Effector CD4-positive, alpha-beta T cell (primary cell): ENCODE measurements at places on chromosomes 2 and 18.

- DNase-seq = no peak
Measured at GRCh38 chr2:21041943-21042707, 1.7 kb downstream of the APOB start.

DNA sequence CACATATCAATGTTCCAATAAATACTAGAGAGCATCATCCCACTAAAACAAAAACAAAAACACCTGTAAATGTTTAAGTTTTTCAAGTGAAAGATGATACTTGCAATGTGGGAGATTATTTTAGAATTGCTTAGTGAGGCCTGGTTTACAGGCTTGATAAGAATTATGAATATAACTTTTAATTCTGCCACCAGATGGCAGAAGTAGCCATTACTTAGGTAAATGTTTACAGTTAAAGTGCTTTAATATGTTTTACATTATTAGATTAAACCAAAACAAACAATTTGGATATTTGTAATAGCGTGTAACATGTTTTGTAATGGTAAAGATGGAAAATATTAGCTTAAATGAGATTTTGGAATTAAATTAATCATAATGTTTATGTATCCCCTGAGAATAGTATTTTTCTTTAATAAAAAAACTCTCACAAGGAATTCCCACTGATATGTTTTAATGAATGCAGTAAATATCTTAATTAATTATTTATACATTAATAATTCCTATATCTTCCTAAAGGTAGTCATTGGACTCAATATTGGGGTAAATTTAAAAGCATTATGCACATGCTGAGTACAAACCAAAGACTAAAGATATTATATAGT lies 522.0 kb downstream of the SPAG16 start:
- DNase-seq = no peak

DNA sequence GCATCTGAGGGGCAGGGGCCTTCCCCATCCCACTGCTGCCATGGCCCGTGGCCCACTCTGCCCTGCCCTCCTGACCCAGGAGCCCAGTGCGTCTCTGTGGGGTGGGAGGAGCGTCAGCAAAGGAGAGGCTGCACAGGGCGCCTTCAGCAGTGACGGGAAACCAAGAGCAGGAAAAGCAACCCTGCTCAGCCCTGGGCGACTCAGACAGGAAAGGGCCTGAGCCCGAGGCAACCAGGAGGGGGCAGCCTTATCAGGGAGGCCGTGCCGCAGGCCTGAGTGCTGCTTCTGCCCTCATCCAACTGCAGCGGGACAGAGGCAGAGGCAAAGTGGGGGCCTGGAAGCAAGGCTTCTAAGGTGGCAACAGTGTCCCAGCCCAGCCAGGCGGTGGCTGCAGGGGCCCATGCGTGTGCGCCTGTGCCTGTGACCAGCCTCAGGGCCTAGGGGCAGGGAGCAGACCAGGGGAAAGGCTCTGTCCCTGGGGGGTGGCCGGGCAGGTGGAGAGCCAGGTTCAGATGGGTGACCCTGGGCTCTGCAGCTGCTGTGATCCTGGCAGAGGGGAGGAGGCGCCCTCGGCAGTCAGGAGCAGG lies 23.3 kb upstream of the ALPI start:
- DNase-seq = no peak

- DNase-seq = no peak
Measured at GRCh38 chr2:85340034-85340892, 12.5 kb upstream of the TGOLN2 start.

GRCh38 chr2:202548240-202548639 lies 86.5 kb upstream of the FAM117B start:
- no peak for DNase-seq

DNA sequence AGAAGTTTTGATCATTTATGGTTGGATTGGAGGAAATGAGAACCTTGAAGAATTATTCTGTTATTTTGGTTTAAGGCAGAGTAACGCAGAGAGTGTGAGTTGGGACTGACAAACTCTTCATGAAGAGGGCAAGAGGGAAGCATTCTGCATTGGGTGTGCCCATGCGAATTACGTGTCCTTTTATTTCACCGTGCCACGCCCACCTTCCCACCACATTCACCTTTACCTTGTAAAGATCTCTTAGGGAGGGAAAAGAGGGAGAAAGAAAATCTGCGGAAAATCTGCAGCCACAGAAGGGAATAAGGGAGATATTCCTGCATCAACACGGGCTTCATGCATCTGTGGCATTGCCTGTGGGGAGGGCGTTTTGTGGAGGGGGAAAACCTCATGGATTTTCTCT lies 31.8 kb downstream of the SLC9A4 start:
- DNase-seq = no peak

GRCh38 chr2:239099474-239099873 lies 251.6 kb downstream of the TWIST2 start:
- DNase-seq = no peak

DNA sequence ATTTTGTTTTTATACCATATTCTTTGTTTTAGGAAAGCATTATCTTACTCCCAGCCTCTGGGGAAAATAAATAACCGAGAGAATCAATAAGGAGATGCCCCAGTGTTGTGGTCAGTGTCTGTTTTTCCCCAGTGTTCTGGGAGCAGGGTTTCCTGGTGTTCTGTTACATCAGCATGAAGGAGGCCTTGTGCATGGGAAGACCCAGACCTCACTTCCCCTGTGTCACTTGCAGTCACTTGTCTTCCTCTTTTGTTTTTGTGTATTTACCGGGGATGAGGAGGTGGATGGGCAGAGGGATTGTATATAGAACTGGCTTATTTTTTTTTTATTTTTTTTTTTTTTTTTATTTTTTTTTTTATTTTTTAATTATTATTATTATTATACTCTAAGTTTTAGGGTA lies 45.0 kb upstream of the MGAT5 start:
- no peak for DNase-seq

- DNase-seq = no peak
Measured at GRCh38 chr2:25279091-25279651, 62.6 kb downstream of the DNMT3A start.

- no peak for DNase-seq
Measured at GRCh38 chr2:144084114-144084661, 435.7 kb downstream of the ZEB2 start.

DNA sequence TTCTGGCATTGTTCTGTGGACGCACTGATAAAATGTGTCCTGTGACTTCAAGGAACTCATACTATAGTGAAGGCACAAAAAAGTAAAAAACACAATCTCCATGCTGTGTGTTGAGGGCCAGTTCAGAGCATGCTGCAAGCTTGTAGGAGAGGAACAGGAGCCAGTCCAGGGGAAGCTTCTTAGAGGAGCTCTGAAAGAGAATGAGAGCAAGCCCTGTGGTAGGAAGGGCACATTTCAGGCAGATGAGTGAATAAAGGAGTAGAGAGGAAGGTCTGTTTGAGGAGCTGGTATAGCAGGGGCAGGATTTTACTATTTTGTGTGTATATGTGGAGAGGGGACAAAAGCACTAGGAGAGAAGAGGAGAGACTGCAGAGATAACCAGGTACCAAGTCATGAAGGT lies 478.3 kb downstream of the ZEB2 start:
- no peak for DNase-seq

DNA sequence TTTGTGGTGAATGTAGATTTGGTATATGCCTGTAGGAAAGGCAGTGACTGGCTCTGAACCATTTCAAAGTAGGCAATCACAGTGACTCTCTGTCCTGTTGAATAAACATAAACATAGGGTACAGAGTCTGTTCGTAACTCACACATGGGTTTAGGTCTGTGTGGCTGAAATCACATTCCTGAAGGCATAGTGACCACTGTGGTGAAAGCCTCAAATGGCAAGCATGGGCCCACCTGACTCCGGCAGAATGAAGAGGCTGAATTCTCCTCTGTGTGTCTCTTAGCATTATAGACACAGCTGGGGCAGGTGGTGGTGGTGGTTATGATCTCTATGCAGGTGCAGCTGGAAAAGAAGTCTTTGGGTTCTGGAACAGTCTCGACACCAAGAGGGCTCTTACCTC lies 61.2 kb downstream of the ITGA6 start:
- DNase-seq = no peak

GRCh38 chr2:233354971-233355574 lies 779 bp downstream of the DGKD start:
- no peak for DNase-seq

DNA sequence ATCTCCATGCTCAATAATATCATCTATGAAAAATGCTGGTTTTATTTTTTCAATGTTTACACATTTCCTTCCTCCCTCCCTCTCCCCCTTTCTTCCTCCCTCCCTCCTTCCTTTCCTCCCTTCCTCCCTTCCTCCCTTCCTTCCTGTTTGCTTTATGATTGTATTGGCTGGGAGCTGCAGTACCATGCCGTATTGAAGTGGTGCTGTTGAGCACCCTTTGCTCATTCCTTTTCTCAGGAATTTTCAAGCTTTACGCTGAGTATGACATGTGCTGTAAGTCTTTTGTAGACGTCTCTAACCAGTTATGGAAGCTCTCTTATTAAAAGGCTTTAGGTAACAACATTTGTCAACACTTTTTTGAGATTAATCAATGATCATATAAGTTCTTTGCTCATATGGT lies 100.4 kb downstream of the SNTG2 start:
- DNase-seq = no peak

DNA sequence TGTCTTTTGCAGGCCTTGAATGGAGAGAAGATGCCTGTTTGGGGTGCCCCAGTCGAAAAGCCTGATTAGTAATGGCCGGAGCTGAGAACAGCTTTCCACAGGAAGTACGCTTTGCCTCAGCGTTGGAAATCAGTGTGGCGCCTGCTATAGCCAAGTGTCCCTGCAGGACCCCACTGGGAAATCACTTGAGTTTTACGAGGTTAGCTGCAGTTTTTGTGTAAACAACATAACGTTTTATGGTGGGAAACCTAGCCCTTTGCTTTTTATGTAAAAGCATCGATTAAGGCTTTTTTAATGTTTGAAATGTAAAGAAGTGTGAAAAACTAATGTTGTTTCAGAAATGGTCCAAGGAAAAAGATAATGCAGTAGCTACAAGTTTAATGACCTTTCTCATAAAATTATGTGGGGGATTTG lies 234.2 kb downstream of the TTC32 start:
- no peak for DNase-seq

- no peak for DNase-seq
Measured at GRCh38 chr2:24432121-24432520, 58.9 kb upstream of the NCOA1 start.

DNA sequence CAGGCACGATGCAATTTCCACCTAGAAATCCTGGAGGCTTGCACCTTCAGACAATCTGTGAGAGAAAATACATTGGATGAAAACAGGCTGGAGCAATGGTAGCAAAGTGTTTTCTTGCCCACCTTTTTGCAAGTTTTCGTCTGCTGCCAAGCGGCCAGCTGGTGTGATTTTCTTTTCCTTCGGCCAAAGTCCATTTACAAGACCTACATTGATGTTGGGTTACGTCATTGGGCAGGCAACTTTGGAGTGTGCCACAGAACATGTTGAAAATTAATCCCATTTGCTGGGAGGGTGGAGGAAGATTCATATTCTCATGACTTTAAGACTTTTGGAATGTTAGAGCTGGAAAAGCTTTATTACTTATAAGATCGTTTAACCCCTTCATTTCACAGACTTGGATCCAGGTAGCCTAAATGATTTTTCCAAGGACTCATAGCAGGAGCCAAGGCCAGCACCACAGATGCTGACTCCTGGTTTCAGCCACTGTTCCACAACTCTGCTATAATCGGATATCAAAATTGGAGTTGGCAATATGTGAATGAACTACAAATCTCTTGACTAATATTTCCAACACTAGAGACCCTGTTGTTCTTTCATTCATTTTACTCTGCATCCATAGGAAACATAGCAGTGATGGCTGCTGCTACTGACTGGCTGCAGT lies 352.1 kb downstream of the RND3 start:
- DNase-seq = no peak

DNA sequence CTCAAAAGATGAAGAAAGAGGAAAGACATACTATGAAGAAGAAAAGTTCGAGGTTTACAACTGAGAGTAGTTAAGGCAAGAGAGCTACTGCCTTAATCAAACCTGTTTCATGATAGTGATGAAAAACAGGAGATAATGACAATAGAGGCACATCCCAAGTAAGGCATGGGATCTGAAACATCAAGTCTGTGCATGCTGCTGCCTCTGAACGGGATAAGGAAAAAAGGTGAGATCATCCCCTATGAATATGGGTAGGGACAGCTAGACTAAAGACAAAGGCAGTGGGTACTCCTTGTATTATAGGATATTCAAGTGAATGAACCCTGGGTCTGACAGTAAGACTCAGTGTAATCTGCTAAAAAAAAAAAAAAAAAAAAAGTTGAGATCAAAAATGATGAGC lies 3.0 kb downstream of the EXOC6B start:
- DNase-seq = no peak

DNA sequence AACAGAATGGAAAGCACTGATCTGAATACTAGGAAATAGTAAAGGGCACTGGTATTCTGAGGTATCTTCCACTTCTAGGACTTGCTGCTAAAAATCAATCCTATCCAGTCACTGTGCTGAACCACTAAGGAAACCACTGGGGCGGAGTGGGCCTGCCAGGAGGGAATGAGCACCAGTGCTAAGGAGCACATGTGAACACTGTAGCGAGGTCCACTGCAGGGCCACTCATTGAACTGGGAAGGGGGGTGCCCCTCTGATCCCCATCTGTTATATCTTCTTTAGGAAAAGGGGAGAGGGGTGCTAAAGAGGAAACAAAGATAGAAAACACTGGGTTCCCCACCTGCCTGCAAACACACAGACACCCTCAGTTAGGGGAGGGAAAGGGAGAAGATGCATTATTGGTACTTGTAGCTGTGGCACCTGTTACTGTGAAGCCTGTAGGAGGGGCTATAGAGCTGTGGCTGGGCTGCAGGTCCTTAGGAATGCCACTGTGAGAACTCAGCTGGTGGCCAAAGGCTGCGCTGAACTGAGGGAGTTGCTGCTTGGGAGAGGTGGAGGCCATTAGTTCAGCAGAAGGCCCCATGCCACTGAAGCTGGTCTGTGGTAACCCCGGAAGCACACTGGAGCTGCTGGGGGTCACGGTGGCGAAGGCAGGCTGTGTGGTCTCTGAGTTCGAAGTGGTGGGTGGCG lies 81.8 kb downstream of the INO80D start:
- no peak for DNase-seq

- no peak for DNase-seq
Measured at GRCh38 chr2:66531155-66531554, 96.2 kb downstream of the MEIS1 start.

DNA sequence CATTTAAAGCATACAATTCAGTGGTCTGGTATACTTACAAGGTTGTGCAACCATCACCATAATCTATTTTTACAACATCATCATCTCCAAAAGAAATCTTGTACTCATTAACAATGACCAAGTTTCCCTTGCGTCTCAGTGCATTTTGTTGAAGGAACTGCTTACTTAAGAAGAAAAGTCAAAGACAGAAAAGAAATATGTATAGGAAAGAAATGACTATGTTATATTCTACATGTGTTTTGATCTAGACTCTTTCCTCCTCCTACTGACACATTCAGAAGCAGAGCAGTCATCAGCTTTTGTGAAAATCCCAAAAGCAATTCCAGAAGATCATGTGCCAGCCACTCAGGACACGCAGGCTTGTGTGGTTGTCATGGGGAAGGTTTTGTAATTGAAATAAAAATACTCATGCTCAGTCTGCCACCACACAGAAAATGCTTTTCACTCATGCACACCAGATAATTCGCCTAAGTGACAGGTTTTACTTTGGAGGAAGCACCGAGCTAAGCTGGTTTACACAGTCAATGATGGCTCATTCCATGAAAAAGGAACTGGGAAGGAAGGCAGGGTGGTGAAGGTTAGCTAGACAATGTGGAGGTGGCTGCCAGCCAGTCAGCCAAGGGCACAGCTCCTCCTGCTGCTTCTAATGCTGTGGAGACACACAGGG lies 158.5 kb upstream of the REV1 start:
- no peak for DNase-seq
